Thoracic aorta (tissue), 2 donors: ENCODE measurements at places on chromosomes 11 and 22. TPM values are rescaled to one million over a fixed set of nuclear protein-coding genes. Genes with fewer than 3 reads are reported as not detected.

- no peak for DNase-seq
- H3K36me3 ChIP-seq = no peaks in the 10 kb centered on the region
- H3K4me3 ChIP-seq = no peak overlapping the region
- no peak overlapping the region for H3K27ac ChIP-seq
- no peaks in the 10 kb centered on the region for H3K27me3 ChIP-seq
Observed at GRCh38 chr11:2586793-2587131, 113.0 kb downstream of the KCNQ1OT1 start.

GRCh38 chr11:24515632-24516031 lies 18.8 kb downstream of the LUZP2 start:
- no peaks in the 10 kb centered on the region for H3K4me1 ChIP-seq
- no peaks in the 10 kb centered on the region for H3K36me3 ChIP-seq
- H3K27me3 ChIP-seq = no peaks in the 10 kb centered on the region

GRCh38 chr11:67272327-67273259 lies 6.3 kb downstream of the GRK2 start:
- H3K4me3 ChIP-seq = peak overlapping the region; percentile 16
- peaks cover 100% of the 10 kb centered on the region for H3K4me1 ChIP-seq
- H3K36me3 ChIP-seq = no peaks in the 10 kb centered on the region
- H3K27ac ChIP-seq = peak overlapping the region; percentile 69
- no peaks in the 10 kb centered on the region for H3K27me3 ChIP-seq

DNA sequence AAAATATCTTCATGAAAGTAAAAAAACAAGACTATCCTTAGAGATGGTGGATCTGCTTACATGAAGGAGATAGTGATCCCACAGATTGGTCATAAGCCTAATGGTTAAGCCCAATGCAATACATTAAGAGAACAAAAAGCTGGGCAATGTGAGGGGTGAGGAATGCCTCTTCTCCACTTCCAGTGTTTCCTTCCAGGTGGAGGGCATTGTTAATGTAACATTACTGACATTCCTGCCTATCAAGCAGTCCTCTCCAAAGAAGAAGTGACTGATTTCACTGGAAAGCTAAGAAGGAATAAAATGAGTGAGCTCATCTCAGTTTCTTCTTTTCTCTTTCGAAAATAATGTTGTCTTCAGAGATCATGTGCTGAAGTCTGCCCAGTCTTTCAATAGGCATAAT lies 207.8 kb downstream of the RAB38 start:
- H3K4me3 ChIP-seq = no peak overlapping the region
- H3K27ac ChIP-seq = no peak overlapping the region
- no peaks in the 10 kb centered on the region for H3K36me3 ChIP-seq
- H3K4me1 ChIP-seq = no peaks in the 10 kb centered on the region
- no peak for DNase-seq
- no peaks in the 10 kb centered on the region for H3K27me3 ChIP-seq

GRCh38 chr11:2209900-2210321 lies 38.3 kb upstream of the TH start:
- no peaks in the 10 kb centered on the region for H3K4me1 ChIP-seq
- H3K27ac ChIP-seq = no peak overlapping the region
- H3K27me3 ChIP-seq = no peaks in the 10 kb centered on the region
- no peak for DNase-seq
- no peak overlapping the region for H3K4me3 ChIP-seq
- H3K36me3 ChIP-seq = no peaks in the 10 kb centered on the region

- no peak overlapping the region for H3K4me3 ChIP-seq
- no peak for DNase-seq
- H3K27me3 ChIP-seq = no peaks in the 10 kb centered on the region
- peaks cover 4% of the 10 kb centered on the region for H3K4me1 ChIP-seq
Observed at GRCh38 chr11:44071157-44071556, 5.1 kb downstream of the ACCS start.

GRCh38 chr11:2762031-2762380 lies 62.2 kb upstream of the KCNQ1OT1 start:
- H3K27ac ChIP-seq = no peak overlapping the region
- no peak for DNase-seq
- H3K27me3 ChIP-seq = no peaks in the 10 kb centered on the region
- no peaks in the 10 kb centered on the region for H3K36me3 ChIP-seq
- no peaks in the 10 kb centered on the region for H3K4me1 ChIP-seq

DNA sequence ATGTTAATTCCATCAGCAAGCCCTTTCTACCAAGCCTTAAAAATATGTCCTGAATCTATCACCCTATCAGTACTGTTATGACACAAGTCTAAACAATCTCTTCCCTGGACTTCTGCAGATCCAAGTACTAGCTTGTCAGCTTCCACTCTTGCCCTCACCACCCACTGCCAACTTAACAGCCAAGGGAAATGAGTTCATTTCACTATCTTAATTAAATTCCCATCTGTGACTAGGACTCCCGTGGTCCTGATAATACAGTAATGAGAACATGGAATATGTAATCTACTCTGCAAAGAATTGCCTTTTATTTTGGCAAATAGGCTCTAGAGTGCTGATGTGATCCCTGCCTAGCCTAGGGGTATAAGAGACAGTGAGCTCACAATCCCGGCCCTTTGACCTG lies 10.1 kb downstream of the UBQLN3 start:
- H3K27me3 ChIP-seq = no peaks in the 10 kb centered on the region
- no peak overlapping the region for H3K4me3 ChIP-seq
- H3K36me3 ChIP-seq = no peaks in the 10 kb centered on the region
- no peaks in the 10 kb centered on the region for H3K4me1 ChIP-seq

DNA sequence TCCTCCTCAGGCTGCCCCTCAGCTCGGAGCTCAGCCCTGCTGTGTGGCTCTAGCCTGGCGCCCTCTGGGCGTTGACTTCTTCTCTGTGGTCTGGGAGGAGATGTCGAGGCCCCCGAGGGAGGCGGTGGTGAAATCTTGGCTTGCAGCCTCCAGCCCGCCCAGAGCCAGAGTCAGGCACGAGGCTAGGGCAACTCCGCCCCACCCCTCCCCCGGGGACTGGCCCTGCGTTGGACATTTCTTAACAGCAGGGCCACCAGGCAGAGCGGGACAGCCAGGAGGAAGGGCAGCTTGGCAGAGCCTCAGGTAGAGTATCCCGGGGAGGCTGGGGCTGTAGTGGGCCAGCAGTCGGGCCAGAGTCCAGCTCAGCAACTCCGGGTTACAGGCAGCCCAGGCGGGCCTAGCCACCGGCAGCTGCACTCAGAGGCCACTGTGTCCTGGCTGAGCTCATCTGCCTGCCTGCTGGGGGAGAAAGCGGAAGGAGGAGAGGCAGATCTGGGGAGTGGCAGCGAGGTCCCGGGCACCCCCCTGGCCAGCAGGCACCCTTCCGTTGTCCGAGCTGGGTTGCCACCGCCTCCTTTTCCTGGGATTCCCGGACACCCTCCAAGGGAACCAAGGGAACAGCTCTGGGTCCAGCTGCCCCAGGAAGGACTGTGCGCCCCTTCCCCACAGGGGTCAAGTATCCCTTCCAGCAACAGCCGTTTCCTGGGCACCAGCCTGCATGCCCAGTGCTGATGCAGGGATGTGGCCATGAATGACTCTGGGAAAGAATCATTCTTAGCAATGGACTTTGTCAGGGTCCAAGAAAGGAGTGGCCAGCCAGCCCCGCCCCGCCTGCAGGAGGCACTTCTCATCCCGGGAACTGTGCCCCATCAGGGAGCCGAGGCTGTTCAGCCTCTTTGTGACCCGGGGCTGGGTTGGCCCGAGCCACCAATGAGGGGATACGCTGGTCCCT lies at the start of gene ALDH3B1:
Gene ALDH3B1, plus strand, starts transcription at position 238 of the 952 bp plus-strand sequence. CDS start 4,971 bp downstream, outside the sequence.
- H3K27ac ChIP-seq = peak within 1 kb of the TSS; percentile 82
- peak; percentile 58 for DNase-seq
- no peaks in the 10 kb centered on the region for H3K36me3 ChIP-seq
- peaks cover 9% of the 10 kb centered on the region for H3K4me1 ChIP-seq
- H3K4me3 ChIP-seq = peak within 1 kb of the TSS; percentile 71
- H3K27me3 ChIP-seq = no peaks in the 10 kb centered on the region

The PIWIL4 gene
- 11.5 TPM for total RNA-seq

The APOA1 gene
- total RNA-seq = not detected

The PRR33 gene
- not detected for total RNA-seq

The GNB1L gene
- 7.7 TPM for total RNA-seq
